CD4-positive, alpha-beta T cell treated with Interleukin-15 for 1 hour (primary cell): ENCODE measurements at places on chromosomes 1 and 21.

DNA sequence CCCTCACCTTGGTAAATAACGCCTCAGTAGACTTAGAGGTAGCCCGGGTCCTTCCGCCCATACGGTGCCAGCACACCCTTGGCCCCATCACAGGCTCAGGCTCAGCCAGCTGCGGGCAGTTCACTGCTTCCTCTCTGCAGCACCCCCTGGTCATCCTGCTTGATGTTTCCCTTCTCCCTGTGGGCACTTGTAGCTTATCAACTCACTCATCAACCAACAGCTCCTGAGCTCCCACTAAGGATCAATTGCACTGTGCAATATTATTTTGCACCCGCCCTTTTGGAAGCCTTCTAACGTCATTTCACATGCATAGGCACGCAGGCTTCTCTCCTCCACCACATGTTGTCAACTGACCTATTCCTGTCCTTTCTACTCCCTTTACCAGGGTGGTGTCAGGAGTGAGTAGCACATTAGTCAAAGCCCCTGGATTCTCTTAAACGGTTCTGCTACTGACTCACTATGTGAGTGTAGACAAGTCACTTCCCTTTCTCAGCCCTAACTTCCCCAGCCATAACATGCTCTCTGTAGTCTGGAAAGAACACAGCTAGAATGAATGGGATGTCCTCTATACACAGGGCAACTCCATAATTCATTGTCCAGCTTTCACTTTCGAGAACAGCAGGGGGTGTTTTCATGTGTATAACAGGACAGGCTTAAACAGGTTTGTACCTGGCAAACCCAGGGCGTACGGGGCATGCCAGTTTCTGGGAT, 47.1 kb upstream of the IRF2BP2 start:
- peak; percentile 76 for DNase-seq

GRCh38 chr1:11748294-11749202, 12.6 kb downstream of the AGTRAP start:
- no peak for DNase-seq

- no peak for DNase-seq
Observed at GRCh38 chr1:41618871-41619270, 134.4 kb upstream of the EDN2 start.

GRCh38 chr21:25396135-25396711, 211.1 kb downstream of the MRPL39 start:
- DNase-seq: no peak

- no peak for DNase-seq
Observed at GRCh38 chr1:240811256-240811655, 199.3 kb upstream of the GREM2 start.

- DNase-seq: peak; percentile 67
Observed at GRCh38 chr1:15246960-15247614, at the start of gene FHAD1. Gene FHAD1 (plus strand): TSS chr1:15247223. CDS start chr1:15251785, 4,562 bp downstream.

DNA sequence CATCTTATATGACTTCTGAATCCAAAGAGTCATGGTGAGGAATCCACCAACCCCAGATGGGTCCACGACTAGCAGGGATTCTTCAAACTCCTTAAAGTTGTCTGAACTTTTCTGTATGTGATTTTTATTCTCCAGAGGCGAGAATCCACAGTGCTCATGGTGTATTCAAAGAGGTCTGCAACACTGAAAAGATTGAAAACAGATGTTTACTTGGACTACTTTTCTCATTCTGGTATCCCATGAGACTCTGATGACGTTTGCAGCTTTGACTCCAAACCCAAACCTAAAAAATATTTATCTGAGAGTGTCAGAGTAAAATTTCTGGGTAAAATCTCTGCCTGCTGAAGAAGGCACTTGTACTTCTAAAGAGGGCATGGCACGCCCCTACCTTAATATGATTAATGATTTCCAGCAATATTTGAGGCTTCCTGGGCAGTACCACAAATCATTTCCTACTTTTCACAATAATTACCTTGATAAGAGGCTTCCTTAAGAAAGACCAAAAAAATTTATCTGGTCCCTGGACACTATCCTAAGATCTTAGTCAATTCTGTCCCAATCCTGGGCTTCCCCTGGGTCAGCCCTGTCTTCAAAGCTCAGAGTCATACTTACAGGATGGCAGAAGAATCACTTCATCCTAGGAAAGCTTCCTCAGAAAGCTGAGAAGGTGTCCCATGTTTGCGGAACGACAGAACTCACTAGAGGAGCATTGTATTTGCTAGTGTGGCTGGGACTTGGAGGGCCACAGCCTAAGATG, 76.5 kb upstream of the MAP10 start:
- no peak for DNase-seq

- no peak for DNase-seq
Observed at GRCh38 chr1:31551208-31551607, 25.1 kb upstream of the TINAGL1 start.

GRCh38 chr1:35834218-35834617, 26.4 kb downstream of the AGO4 start:
- no peak for DNase-seq

GRCh38 chr1:25468033-25468432, 37.3 kb downstream of the MACO1 start:
- DNase-seq: no peak

DNA sequence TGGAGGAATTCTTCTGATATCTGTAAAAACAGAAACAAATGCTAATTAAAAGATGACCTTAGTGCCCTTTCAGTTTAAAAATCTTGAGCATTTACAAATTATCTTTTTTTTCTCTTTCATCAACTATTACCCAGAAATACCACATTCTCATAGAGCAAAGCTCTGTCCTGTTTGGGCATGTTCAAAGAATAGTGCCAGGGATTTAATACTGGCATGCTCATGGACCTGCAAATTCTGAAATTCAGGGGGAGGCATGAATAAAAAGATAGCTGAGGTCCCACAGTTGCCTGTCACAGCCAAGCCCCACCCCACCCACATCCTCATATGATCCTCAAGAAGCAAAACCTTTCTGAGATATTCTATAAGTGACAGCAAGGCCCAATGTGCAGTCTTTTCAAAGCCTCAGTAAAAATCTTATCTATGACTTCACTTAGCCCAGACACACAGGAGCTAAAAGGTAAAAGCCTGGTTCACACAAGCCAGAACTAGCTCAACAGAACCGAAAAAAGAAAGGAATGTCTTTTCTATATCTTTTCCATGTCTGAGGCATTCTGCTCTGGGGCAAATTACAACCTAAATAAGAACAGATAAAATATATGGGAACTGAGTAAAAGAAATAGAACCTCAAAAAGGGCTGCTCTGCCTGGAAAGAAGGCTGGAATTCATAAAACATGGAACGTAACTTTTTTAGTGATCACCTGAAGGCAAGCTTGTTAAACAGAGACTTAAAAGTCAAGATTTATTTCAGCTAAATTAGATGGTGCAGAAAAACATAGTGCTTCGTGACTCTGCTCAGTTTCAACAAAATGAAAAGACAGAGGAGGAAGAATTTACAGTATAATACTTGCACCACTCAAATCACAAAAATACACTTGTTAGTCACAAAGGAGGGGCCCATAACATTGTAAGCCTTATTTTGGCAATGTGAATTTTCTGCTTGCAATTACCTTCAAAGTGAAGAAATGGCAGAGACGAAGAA, 11.0 kb downstream of the WLS start:
- no peak for DNase-seq

DNA sequence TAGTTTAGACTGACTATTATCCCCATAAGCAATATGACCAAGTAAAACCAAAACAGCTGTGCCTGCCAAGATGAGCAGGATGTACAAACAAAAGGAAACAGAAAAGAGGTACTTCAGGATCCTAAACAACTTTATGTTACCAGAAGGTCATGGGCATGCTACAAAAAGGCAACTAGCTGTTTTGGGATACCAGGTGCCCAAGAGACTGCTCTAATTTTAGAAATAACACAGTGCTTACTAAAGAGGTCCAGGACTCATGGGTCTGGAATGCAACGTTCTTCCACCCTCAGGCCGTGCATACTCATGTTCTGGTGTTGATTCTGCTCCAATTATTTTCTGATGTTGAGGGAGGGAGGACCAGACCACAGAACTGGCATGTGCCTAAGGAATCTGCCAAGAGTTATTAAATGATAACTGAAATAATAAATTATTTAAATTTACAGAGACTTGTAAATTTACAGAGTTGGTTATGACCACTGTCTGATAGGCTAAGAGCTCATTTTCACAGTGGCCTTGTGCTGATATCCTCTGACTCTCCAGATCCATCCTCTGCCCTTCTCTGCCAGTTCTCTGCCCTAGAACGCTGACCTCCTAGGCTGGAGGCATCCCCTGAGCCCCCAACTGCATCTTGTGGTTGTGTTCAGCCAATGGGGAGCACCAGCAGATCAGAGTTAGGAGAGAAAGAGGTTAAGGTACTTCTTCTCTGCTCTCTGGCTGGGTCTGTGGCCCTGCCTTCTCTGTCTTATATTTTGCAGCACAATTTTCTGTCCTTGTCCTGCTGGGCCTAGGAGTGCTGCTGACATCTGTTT, 37.7 kb upstream of the BCL10 start:
- DNase-seq: no peak

- no peak for DNase-seq
Observed at GRCh38 chr1:209550519-209550918, 33.0 kb upstream of the CAMK1G start.

DNA sequence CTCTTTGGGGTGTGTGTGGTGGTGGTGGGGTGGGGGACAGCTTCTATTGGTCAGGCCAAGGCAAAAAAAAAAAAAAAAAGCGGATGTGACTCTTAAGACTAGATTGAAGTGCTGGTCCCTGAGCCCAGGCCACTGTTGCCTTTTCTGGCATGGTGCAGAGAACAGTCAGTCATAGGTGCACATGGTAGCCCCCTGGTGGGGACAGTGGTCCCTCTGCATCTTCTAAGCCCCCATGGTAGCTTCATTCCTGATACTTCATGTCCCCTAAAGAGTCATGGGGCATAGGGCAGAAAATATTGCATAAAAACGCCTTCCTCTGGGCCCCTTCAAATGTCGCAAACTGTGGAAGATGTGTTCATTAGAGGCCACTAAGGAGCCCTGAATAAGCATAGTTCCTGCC, 371.8 kb downstream of the NPHP4 start:
- DNase-seq: no peak

GRCh38 chr1:201022820-201023516, 546 bp downstream of the KIF21B start:
- peak; percentile 51 for DNase-seq

DNA sequence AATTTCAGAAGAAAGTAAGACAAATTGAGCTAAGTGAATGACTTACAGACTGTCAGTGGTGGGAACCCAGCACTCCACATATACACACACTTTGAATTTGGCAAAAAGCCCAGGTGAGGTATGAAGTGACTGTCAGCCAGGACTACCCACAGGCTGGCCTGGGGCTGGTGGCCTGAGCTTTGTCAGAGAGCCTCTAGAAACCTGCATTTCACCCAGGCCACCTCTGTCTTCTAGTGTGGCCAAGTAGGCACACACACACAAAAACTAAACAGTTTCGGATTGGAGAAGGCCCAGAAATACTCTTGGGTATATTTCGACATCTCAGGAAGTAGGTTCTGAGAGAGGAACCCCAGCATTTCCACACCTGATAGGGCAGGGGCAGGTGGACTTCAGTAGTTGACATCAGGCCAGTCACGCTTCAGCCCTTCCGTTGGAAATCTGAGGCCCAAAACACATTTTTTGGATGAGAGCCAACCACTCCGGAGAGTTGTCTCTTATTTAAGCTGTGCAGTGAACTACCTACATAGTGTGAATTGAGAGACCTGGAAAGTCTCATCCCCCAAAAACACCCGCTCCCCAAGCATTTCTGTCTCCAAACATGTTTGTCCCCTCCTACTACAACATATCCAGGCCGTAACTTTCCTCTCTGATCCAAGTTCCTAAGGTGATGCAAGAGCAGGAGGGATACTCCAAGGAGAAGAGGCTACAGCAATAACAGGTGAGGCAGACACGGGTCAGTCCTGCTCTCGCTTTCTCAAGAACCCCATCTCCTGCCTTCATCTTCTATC, 167.2 kb upstream of the PROX1 start:
- no peak for DNase-seq

GRCh38 chr1:183180218-183180617, 5.8 kb upstream of the LAMC2 start:
- no peak for DNase-seq

GRCh38 chr1:53631622-53632310, 107.2 kb downstream of the GLIS1 start:
- no peak for DNase-seq

- no peak for DNase-seq
Observed at GRCh38 chr1:43753422-43753821, 46.1 kb downstream of the ST3GAL3 start.

DNA sequence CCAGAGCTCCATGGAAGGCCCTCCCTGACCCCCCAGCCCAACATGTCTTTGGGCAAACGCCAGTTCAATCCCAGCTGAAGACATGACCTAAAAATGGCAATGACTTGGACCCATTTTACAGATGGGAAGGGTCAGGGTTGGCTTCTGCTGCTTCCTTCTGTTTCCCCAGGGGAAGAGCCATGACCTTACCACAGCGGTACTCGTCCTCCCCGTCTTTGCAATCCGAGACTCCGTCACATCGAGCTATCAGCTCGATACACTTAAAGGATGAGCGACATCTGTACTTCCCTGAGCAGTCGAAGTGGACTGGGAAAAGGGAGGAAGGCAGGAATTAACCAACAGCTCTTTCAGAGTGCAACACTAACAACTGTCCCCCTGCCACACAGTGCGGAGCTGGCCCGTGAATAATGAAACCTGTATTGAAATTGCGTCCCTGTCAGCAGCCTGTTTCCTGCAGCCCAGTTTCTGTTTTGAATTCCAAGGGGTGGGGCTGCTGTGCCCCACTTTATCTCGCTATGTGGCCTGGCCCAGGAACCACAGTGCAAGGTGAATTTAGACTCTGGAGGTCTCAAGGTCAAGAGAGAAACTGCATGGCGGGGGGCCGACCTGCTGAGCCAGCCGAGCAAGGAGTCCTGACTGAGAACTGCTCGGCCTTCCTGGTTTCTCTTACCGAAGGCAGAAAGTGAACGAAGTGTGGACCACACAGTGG, 7.0 kb downstream of the TMPRSS3 start:
- no peak for DNase-seq

DNA sequence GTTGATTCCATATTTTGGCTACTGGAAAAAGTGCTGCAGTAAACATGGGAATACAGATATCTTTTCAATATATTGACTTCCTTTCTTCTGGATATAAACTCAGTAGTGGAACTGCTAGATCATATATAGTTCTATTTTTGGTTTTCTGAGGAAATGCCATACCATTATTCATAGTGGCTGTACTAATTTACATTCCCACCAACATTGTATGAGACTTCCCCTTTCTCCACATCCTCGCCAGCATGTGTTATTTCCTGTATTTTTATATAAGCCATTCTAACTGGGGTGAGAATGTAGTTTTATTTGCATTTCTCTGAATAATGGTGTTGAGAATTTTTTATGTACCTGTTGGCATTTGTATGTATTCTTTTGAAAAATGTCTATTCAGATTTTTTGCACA, 385.2 kb downstream of the NUF2 start:
- DNase-seq: no peak

DNA sequence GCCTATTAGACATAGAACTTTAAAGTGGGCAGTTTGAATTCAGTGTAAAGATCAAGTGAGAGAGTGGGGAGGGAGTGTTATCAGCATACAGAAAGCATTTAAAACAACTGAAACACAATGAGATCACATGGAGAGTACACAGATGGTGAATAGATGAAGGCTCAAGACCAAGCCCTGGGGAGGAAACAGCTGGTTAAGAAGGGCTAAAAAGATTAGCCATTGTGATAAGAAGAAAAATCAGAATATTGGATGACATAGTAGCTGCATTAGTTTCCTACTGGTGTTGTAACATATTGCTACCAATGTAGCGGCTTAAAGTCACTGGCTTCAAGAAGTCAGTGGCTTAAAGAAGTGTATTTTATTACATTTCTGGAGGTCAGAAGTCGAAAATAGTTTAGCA, 443.4 kb upstream of the RGS18 start:
- DNase-seq: no peak
